T-helper 1 cell (primary cell): ENCODE measurements at places on chromosomes 12 and 14.

- peak; percentile 74 for DNase-seq
Observed at GRCh38 chr12:49777800-49778748, 36.7 kb downstream of the TMBIM6 start.

- peak; percentile 10 for DNase-seq
Observed at GRCh38 chr14:90301668-90302090, 30.1 kb downstream of the NRDE2 start.

DNA sequence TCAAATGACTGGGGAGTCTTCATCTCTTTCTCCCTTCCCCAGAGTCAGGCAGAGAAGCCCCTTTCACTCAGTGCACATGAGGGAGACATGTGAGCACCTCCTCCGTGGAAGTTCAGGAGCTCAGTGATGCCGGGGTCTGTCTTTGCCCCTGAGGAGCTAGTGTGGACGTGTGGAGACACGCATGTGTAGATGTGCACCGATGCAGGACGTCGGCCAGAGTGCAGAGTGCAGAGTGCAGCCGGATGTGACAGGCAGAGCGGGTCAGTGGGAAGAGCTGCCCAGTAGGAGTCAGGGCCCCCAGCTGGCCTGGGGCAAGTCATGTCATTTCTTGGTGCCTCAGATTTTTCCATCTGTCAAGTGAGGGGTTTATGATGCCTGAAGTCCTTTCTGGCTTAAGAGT lies 20.7 kb downstream of the TSPAN9 start:
- DNase-seq, result no peak

- no peak for DNase-seq
Observed at GRCh38 chr14:77128414-77128891, 13.1 kb downstream of the ZDHHC22 start.

- no peak for DNase-seq
Observed at GRCh38 chr12:252636-253035, 10.0 kb downstream of the SLC6A13 start.

DNA sequence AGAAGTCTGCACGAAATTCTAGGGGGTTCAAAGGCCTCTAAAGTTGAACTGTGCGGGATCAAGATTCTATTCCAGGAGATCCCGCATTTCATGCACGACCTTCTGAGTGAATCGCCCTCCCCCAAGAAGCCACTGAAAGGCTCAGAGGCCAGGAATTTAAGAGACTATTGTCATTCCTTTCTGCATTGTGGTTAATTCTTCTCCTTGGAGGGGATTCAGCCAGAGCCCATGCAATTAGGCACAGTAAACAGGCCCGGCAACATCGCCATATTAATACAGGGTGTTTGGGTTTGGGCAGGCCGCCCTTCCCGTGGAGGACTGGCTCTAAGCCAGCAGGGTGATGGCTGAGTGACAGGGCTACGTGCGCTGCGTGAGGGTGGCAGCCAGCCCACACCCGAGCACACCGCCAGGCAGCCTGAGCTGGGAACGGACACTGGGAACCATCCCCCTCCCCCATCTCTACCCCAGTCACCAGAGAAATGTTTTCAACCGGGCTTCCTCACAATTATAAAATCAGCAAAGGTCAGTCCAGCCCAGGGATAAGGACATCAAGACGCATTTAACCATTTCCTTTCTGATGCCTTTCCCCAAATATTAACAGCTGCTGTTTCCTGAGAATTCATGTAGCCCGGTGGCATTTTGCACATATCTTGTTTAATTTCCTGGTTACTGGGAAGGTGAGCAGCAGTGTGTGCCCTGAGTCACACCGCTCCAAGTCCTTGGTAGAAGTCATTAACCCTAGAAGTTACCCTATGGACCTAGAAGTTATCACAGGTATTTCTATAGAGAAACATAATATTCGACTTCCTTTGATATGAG lies 12.5 kb downstream of the EGLN3 start:
- DNase-seq, result no peak

- peak; percentile 14 for DNase-seq
Observed at GRCh38 chr14:68210729-68211299, 391.2 kb downstream of the RAD51B start.

GRCh38 chr14:31449971-31450610 lies 7.2 kb downstream of the DTD2 start:
- DNase-seq, result no peak

GRCh38 chr14:59425322-59425935 lies 39.8 kb downstream of the GPR135 start:
- DNase-seq, result no peak

DNA sequence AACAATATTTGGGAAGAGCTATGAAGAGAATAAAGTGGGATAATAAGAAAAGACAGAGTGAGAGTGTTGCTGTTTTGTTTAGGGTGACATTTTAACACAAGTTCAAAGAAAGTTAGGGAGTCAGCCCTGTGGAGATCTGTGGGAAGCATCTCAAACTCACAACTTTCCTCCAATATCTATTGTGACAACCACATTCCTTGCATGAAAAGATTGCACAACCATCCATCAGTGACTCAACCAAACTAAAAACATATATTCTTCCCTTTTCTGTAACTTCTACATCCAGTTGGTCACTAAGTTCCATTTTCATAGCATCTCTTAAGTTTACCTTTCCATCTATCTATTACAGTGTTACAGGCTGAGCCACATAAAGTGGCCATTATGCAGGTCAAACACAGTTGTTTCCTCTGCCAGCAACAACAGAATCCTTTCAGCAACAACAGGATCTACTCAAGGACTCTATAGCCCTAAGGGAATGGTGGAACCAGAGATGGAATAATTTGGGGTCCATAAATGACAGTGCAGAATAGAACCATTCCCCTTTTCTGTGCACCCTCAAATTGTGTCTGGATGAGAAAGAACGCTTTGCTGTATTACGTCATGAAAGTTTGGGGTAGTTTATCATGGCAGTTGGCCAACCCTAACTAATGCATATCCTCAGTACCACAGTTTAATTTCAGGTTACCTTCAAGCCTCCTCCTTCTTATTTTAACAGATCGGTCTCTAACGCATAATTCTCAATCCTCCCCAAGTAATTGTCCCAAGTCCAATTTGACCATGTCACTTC lies 118.8 kb downstream of the ST8SIA1 start:
- no peak for DNase-seq

DNA sequence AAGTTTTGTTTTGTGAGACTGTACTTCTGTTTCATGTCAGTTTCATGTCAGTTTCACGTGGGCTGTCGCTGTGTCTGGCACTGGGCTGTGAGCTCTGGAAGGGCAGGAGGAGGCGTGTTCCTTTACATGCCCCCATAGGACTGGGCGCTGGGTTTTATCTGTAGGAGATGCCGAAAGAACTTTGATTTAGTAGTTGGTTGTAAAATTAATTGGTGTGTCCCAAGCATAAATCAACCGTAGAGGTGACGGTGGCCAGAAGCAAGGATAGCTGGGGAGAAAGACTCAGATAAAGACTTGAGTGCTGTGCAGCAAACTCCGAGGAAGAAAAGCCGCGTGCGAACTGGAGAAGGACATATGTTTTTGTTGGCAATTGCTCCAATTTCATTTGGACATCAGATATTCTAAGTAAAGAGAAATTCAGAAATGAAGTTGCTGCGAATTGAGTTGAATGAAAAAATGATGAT lies 182.5 kb downstream of the VRK1 start:
- DNase-seq, result no peak

- no peak for DNase-seq
Observed at GRCh38 chr14:71061458-71061857, 154.2 kb downstream of the PCNX1 start.

GRCh38 chr12:54932038-54932437 lies 52.5 kb downstream of the TESPA1 start:
- DNase-seq, result no peak

GRCh38 chr12:130438711-130439110 lies 101.0 kb downstream of the PIWIL1 start:
- no peak for DNase-seq

GRCh38 chr12:91382081-91382543 lies 199.5 kb upstream of the DCN start:
- peak; percentile 76 for DNase-seq

DNA sequence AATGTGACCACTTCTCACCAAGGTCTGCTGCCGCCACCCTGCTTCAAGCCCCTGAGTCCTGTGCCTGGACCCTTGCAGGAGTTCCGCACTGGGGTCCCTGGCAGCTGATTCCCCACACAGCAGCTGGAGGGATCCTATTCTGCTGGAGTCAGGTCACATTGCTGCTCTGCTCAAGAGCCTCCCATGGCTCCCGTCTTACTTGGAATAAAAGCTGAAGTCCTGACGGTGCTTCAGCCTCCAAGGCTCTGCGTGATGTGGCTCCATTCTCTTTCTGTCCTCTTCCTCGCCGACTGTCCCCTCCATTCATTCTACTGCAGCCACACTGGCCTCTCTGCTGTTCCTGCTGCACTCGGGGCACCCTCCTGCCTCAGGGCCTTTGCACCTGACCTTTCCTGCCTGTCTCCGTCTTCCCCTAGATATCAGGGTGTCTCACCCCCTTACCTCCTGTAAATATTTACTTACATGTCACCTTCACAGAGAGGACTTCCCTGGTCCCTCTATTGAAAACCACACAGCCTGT lies 7.6 kb upstream of the SDSL start:
- no peak for DNase-seq

DNA sequence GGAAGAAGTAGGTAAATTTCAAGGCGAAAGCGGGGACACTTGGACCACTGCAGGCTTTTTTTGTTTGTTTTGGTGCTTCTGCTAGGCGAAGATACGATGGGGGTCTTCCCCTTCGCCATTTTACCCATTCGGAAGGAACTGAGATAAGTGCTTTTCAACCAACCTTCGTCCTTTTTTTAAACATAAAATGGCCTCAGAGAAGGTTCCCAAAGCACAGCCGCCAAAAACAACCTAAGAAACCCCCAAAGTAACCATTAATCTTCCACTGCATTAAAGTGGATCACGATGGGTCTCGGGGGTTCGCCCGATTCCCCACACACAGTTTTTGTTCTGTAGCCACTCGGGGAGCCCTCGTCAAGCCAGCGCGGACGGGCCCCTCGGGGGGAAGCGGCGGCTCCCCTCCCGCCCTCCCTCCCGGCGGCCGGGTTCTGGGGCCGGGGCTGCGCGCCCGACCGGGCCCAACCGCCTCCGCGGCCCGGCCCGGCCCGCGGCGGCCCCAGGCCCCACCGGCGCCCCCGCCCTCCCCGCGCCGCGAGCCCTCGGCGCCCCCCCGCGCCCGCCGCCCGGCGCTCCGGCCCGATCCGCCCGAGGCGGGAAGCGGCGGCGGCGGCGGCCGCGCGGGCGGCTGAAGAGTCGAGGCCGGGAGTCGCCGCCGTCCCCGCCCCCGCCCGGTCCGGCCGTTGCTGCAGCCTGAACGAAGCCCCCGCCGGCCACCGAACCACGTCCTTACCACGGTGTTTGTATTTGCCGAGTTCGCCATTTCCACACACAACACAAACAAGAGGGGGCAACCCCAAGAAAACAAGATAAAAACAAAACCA lies 790 bp downstream of the GTF2A1 start:
- DNase-seq, result peak; percentile 18

- DNase-seq, result peak; percentile 93
Observed at GRCh38 chr12:121626087-121626852, at the start of gene ORAI1. Gene ORAI1 (plus strand): TSS chr12:121626530.

DNA sequence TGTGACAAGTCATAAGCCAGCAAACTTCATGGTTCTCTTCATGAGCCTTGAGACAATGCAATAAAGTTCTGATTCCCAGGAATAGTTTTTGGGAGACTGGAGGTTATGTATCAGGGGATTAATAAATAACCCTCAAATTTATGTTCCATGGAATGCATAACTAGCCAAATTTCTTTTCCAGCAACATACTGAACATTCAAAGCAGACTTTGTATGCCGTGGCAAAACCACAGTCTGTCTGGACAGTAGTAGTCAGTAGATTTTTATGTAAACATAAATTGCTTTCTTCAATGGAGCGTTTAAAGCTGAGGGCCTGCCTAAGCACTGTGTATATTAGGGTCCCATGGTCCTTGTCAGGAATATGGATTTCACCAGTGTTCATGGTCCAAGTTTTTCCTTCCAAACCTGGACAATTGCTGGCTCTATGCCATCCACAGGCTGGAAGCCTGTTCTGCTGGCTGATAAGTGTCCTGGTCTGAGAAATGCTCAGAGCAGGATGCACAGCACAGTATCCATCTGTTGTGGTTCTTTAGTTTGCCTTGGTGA lies 144.9 kb downstream of the SRGAP1 start:
- DNase-seq, result no peak

DNA sequence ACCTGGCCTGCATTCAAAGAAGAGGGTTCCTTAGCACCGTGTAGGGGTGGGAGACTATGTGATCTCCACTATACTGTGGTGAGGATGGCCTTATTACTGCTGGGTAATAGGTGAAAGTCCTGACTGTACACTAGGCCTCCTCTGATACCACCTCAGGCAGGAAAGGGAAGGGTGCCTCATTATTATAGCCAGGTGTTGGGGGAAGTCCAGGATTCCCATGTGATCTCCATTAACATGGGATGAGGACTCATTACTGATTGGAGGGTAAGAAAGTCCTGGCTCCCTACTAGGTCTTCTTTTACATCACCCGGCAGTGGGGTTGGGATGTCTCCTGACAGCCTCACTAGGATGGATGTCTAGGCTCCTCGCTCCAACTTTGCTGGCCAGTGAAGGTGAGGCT lies 252.1 kb downstream of the LRIG3 start:
- DNase-seq, result no peak

GRCh38 chr12:64968989-64969819 lies 144.8 kb downstream of the TBC1D30 start:
- no peak for DNase-seq

DNA sequence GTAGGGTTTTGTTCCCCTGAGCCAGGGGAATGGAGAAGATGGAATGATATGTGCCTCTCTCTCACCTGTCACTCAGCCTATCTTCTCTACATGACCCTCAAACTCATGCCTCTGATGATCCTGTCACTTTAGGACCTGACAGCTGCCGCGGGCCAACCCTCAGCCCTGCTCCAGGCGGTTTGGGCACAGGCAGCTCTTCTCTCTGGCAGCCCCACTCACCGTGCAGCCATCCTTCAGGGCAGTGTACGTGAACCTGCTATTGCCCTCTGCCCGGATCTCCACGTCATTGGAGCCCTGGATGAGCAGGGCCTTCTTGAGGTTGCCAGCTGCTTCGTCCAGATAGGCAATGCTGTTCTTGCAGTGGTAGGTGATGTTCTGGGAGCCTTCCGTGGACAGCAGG lies 10.5 kb downstream of the TMEM106C start:
- no peak for DNase-seq
